HAP-1 (cell line): ENCODE measurements at places on chromosomes 2 and 18.

DNA sequence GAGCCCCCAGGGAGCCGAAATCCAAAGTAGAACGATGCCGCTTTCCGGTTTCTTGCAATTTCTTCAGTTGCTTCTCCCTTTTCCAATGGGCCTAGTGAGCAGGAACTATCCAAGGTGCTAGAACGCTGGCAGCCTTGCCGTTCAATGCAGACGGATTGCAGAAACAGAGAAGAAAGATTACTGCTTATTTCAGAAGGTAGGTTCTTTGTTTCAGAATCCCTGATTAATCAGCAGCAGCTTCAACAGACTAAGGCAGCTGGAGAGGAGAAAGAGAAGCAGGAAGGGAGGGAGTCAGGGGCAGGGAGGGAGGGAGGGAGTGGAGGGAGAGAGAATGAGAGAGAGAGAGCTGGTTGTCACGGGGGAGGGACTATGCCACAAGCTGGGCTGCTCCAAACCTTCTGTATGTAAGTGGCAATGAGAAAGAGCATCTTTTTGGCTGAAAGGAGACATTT, 576 bp downstream of the NYAP2 start:
- peak; percentile 23 for DNase-seq

DNA sequence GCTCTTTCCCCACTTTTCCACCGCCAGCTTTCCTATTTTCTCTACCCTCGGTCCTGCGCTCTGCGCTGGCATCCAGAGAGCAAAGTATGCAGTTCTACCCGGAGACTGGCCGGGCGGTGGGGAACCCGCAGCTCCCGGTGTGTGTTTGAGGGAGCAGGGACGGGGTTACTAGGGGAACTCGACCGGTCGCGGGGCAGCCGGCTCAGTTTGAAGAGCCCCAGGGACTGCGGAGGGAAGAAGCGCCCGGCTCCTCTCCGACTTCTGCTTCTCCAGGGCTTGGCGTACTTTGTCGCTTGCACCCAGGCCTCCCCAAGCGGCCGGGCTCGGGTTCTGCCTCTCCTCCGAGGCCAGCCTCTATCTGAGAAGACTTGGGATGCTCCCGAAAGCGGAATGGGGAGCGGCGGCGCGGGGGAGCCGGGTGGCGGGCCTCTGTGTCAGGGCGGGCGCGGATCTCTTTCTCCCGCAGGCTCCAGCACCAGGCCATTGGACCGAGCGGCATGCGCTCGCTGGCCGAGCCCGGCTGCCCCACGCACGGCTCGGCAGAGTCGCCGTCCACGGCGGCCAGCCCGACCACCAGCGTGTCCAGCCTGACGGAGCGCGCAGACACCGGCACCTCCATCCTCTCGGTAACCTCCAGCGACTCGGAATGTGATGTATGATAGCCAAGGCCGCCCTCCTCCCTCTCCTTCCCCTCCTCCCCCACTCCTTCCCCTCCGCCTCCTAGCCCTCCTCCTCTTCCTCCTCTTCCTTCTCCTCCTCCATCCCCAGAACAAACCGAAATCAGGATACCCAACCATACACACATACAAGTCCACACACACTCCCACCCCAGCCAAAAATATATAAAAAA, 2.8 kb downstream of the SIX3 start:
- peak; percentile 56 for DNase-seq

DNA sequence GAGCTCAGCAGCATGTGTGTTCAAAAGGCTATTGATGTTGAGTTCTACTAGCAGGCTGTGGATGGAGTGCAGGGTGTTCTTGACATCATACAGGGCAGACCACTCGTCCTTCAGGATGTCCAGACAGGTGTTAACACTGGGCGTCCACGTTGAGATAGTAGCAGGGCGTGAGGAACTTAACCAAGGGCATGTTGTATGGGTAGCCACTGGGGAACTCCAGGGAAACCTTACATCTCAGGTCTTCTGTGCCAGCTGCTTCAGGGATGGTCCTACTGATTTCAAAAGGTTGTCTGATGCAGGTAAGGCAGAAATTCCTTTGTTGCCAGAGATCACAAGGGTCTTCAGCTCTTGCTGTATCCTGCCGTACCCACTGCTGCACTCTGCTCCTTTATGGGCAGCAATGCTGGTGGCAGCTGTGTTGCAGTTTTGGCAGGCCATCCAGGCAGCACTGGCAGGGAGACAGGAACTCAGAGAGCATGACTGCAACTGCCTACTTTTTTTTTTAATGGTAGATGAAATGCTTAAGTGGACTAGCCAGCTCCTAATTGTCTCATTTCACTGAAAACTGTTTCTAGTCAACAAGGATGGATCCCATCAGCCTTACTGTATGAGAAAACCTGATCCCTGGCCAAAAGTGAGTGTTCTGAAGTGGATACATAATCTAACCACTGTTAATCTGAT, 32.4 kb upstream of the RBBP8 start:
- no peak for DNase-seq

DNA sequence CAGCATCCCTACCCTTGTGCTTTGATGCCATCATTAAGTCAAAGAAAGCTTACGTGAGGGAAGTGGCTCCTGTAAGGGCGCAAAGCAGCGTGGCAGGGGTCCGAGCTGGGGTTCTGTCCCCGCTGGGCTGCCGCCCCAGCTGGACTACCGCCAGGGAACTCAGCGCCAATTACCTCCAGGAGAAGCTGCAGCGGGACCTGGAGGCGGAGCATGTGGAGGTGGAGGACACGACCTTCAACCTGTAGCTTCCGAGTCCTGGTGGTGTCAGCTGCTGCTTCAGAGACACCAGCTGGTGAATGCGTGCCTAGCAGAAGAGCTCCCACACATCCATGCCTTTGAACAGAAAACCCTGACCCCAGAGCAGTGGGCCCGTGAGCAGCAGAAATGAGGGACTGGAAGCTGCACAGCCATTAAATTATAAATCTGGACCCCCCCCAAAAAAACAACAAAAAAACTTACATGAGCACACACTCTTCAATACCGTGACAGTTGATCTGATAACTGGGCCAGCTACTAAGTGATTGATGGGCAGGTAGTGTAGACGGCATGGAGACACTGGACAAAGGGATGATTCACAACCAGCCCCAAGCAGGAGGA, 20.1 kb upstream of the YES1 start:
- peak; percentile 31 for DNase-seq

- no peak for DNase-seq
Measured at GRCh38 chr2:150191349-150191748, 296.1 kb downstream of the RND3 start.

DNA sequence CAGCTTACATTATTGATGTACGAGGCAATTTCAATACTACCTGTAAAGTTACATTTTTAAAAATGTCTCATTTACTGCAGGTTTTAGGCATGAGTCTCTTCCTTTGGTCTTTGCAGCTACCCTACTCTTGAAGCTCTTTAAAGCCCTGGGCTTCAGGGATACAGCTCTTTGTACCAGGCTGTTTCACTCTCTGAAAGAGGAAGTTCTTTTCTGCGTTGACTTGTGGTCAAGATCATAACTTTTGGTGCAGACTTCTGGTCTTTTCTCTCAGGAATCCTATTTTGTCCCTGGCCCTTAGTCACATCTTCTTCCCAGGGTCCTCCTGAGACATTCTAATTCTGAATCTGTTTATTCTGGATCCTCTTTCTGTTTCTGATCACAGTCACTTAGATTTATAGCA, 16.6 kb upstream of the HRH4 start:
- no peak for DNase-seq

GRCh38 chr2:74261204-74261864, 62.9 kb downstream of the MTHFD2 start:
- peak; percentile 50 for DNase-seq

GRCh38 chr18:1708006-1708405, 803.3 kb downstream of the ADCYAP1 start:
- no peak for DNase-seq

DNA sequence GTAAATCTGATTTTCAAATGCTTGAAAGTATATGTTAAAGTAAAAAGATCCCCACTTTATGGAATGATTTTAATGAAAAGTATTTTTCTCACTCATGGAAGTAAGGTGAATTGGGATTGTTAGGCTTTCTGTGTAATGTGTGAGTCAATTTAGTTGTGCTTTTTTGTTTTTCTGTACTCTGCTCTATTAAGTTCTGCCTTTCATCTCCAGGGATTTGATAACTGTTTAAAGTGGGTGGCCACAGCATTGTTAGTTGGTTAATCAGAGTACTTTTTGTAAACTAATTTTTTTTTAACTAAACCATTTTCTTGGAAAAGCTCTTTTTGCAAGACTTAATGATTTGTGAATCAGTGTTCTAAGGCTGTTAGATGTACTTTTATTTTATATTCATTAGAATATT, 76.8 kb downstream of the ABI2 start:
- DNase-seq = no peak

- DNase-seq = peak; percentile 74
Measured at GRCh38 chr2:54106631-54107454, 8.6 kb upstream of the ACYP2 start.

DNA sequence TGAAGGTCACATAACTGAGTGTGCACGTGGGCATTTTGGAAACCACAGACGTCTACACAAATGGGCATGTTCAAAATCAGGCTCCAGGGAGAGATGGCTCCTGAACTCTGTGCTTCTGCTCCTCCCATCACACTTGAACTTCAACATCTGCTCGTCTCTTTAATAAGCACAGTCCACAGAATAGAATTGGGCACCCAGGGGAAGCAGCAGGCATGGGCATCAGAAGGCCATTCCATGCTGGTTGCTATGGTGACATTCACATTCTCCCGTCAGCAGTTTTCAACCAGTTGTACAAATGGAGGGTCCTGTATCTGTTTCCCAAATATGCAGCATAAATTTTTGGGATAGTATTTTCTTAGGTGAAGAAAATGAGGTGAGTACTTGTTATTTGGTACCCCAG, 183.7 kb upstream of the COPS8 start:
- DNase-seq = no peak

- DNase-seq = no peak
Measured at GRCh38 chr18:48977914-48978313, 27.1 kb upstream of the SMAD7 start.

GRCh38 chr2:220962556-220962955, 609.5 kb downstream of the EPHA4 start:
- DNase-seq = no peak

DNA sequence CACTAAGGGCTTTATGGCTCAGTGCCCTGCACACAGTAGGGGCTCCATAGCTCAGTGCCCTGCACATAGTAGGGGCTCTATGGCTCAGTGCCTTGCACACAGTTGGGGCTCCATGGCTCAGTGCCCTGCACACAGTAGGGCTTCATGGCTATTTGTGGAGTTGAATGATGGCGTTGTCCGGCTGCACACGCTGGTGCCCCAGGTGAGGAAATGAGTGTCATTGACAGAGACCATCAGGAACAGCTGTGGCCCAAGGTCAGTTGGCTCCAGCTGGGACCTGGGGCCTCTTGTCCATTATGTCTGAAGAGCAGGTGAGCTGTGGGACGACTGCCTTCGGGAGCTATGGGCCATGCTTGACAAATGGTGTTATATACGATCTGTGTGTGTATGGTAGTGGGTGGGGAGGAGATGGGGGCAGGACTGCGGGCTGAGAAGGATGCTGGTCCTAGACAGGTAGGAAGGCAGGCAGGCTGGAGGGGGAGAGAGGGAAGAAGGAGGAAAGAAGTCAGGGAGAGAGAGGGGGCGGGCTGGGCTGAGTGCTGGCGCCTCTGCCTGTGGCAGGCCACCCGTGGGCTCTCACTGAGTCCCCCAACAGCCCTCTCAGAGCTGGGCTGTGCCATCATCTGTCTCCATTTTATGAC, 130.6 kb downstream of the CLIP4 start:
- DNase-seq = no peak

DNA sequence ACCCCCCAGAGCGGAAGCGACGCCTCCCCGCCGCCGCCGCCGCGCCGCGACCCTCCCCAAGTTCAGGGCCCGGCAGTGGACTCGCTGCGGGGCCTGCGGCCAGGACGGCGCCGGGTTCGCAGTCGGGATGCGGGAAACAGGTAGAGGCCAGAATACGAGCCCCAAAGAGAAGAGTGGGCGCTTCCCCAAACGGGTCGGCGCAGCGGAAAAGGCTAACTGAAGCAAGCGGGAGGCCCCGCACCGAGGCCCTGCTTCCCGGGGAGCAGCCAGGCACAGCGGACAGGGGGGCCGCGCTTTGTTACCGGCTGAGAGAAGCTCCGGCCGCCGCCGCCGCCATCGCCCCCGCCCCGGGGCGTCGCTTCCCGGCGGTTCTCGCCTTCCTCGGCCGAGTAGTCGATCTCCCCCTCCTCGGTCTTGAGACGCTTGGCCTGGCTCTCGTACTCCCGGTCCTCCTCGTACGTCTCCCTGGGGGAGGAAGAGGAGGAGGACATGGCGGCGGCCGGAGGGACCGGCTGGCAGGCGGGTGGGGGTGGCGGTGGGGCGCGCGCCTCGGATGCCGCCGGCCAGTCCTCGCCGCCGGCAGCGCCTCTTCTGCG, 494 bp downstream of the HNRNPLL start:
- DNase-seq = no peak

DNA sequence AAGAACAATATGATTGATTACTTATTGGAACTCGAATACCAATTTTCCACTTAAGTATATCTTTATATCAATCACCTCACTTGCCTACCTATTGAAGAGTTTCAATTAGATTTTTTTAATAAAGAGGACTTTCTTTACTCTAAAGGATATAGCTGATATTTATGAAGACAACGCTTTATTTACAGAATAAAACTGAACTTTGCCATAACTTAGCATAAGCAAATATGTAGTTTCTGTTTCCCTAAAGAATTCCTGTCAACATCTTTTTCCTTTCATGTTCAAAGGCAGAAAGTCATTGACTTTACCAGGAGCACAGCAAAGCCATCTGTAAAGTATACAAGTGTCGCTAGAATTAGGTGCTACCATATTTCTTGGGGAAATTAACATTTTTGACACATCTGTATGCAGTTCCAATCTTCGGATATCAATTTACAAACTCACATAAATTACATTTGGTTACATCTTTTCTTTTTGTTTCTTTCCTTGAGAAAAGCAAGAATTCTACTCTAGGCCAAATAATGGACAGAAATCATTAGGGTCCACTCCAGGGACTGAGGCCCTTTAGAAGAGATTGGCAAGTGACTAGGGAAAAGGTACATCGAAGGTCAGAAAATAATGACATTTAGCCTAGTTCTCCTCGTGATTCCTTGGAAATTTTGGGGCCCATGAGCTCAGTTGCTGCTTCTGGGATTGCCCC, 7.5 kb upstream of the SCN1A start:
- DNase-seq = no peak

GRCh38 chr18:47986620-47987387, 56.3 kb upstream of the SMAD2 start:
- no peak for DNase-seq

DNA sequence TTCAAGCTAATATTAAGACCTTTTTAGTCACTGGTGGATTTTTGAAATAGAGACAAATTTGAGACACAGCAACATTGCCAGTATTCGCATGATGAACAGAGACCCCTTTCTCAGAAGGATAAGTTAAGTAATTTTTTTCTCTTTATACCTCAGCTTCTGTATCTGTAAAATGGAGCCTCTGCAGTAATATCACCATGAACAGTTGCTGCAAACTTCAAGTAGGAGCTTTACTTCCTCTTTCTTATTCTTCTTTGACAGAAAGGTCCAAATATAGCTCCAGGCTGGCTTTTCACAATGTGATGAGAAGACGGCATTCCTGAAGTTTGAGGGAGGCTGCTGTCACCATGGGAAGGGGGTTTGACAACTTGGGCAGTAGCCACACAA, 158.7 kb downstream of the TDRD15 start:
- no peak for DNase-seq
